ENCODE measurements at places on chromosomes 11 and 22. TPM values are rescaled to one million over a fixed set of nuclear protein-coding genes. Genes with fewer than 3 reads are reported as not detected.
A peak's percentile ranks its signal among the peaks of the same experiment; 100 is the strongest.

Gene GAL3ST3
- polyA plus RNA-seq, result not detected

Gene MS4A3
- polyA plus RNA-seq, result 0.71 TPM

- no peak for DNase-seq
- H3K4me1 ChIP-seq, result no peaks in the 10 kb centered on the region
Observed at GRCh38 chr11:114052160-114052559, 7.4 kb upstream of the ZBTB16 start.

DNA sequence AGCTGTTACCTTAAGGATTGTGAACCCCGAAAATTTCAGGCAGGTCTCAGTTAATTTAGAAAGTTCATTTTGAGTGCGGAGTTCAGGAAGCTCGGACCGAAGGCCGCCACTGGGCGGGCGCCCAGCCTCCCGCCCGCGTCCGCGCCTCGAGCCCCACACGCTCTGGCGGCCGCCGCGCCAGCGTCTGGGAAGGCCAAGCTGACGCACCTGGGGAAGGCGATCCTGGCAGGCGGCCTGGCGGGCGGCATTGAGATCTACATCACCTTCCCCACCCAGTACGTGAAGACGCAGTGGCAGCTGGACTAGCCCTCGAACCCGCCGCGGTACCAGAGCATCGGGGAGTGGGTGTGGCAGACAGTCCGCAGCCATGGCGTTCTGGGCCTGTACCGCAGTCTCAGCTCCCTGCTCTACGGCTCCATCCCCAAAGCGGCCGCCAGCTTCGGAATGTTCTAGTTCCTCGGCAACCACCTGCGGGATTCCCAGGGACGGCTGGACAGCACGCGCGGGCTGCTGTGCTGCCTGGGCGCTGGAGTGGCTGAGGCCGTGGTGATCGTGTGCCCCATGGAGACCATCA lies 79.5 kb downstream of the CCDC83 start:
- DNase-seq, result no peak
- H3K27me3 ChIP-seq, result peaks cover 6% of the 10 kb centered on the region
- H3K36me3 ChIP-seq, result peaks cover 3% of the 10 kb centered on the region
- no peak overlapping the region for H3K27ac ChIP-seq
- H3K4me1 ChIP-seq, result no peaks in the 10 kb centered on the region
- H3K4me3 ChIP-seq, result no peak overlapping the region

Gene SCGB1D2
- not detected for polyA plus RNA-seq

Gene OR4X2
- polyA plus RNA-seq, result not detected

GRCh38 chr11:35236667-35237003 lies 97.7 kb downstream of the CD44 start:
- peaks cover 69% of the 10 kb centered on the region for H3K4me1 ChIP-seq
- peak overlapping the region; percentile 47 for H3K27ac ChIP-seq
- peaks cover 4% of the 10 kb centered on the region for H3K36me3 ChIP-seq
- peaks cover 9% of the 10 kb centered on the region for H3K27me3 ChIP-seq
- no peak for DNase-seq

Gene OR52E2
- not detected for polyA plus RNA-seq

Gene EIF4G2
- polyA plus RNA-seq, result 508 TPM

GRCh38 chr11:35305670-35306382 lies 113.5 kb downstream of the SLC1A2 start:
- H3K4me3 ChIP-seq, result peak overlapping the region; percentile 62
- peaks cover 6% of the 10 kb centered on the region for H3K27me3 ChIP-seq
- H3K27ac ChIP-seq, result no peak overlapping the region
- peaks cover 13% of the 10 kb centered on the region for H3K4me1 ChIP-seq
- peaks cover 3% of the 10 kb centered on the region for H3K36me3 ChIP-seq

DNA sequence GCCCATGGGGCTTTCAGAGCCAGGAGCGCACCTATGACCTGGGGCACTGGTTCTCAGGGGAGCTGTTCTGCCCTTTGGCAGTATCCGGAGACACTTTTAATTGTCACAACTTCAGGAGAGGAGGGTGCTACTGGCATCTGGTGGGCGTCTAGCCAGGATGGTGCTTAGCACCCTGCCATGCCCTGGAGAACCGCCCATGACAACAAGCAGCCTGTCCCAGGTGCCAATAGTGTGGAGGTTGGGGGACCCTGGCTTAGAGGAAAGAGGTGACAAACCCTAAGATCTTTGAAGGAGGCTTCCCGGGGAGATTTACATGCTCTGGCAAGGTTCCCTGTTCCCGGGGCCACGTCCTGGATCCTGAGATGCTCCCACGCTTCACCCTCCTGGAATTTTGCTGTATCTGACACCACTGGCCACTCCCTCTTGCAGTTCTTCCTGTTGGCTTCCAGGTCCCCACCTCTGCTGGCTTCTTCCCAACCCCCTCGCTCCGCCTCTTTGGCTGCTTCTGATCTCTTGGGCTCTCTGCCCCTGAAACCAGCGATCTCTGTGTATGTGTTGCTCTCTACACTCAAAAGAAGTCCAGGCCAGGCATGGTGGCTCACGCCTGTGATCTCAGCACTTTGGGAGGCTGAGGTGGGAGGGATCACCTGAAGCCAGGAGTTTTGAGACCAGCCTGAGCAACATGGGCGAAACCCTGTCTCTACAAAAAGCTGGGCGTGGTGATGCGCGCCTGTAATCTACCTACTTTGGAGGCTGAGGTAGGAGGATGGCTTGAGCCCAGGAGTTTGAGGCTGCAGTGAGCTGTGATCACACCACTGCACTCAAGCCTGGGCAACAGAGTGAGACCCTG lies 31.1 kb downstream of the FADS3 start:
- no peaks in the 10 kb centered on the region for H3K27me3 ChIP-seq
- DNase-seq, result no peak
- H3K4me3 ChIP-seq, result no peak overlapping the region
- H3K36me3 ChIP-seq, result peaks cover 13% of the 10 kb centered on the region
- H3K4me1 ChIP-seq, result no peaks in the 10 kb centered on the region

GRCh38 chr11:79049741-79050179 lies 391.1 kb downstream of the TENM4 start:
- H3K4me3 ChIP-seq, result no peak overlapping the region
- DNase-seq, result no peak
- H3K27ac ChIP-seq, result no peak overlapping the region

DNA sequence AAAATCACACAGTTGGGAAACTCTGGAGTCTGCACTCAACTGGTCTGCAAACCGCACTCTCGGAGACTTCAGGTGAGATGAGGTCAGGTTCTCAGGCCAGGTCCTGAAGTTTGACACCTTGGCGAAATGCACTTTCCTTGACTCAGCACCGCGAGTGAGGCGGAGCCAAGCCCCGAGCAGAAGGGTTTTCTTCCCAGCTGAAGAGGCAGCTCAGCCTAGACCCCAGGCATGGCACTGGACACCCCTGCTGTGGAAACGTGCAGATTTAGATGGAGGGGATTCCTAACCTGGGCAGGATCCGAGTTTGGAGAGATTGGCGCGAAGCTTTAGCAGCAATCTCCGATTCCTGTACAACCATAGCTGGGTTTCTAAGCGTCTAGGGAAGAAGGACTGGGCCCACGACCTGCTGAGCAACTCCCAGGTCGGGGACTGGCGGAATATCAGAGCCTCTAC lies 835 bp upstream of the MYOD1 start:
- peaks cover 7% of the 10 kb centered on the region for H3K27me3 ChIP-seq
- no peaks in the 10 kb centered on the region for H3K36me3 ChIP-seq
- H3K4me3 ChIP-seq, result no peak overlapping the region
- no peak for DNase-seq
- H3K27ac ChIP-seq, result no peak overlapping the region

Gene PRAME
- not detected for polyA plus RNA-seq

Gene MOGAT2
- polyA plus RNA-seq, result not detected

Gene CBX6
- polyA plus RNA-seq, result 5.2 TPM

- H3K36me3 ChIP-seq, result no peaks in the 10 kb centered on the region
- H3K27ac ChIP-seq, result no peak overlapping the region
- DNase-seq, result no peak
- H3K27me3 ChIP-seq, result peaks cover 3% of the 10 kb centered on the region
Observed at GRCh38 chr22:48949375-48950149, 878.1 kb downstream of the BRD1 start.

- no peak for DNase-seq
- H3K4me1 ChIP-seq, result no peaks in the 10 kb centered on the region
- H3K36me3 ChIP-seq, result peaks cover 36% of the 10 kb centered on the region
- no peak overlapping the region for H3K4me3 ChIP-seq
- no peaks in the 10 kb centered on the region for H3K27me3 ChIP-seq
Observed at GRCh38 chr11:95831198-95831883, 41.0 kb downstream of the CEP57 start.

DNA sequence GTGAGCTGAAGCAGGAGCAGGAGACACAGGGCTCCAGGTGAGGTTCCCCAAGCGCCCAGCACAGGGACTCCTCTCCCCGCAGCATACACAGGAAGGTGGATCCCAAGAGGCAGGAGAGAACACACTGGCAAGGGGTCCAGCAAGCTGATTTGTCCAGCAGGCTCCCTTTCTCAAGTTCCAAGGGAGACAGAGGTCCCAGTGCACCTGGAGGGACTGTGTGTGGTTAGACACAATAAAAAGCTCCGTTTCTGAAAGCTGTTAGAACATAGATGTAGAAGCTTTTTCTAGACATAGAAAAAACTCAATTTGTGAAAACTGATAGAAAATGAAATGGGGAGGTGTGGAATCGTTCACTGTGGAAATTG lies 1.8 kb downstream of the CALCB start:
- H3K4me3 ChIP-seq, result no peak overlapping the region
- H3K4me1 ChIP-seq, result peaks cover 16% of the 10 kb centered on the region
- DNase-seq, result no peak
- no peaks in the 10 kb centered on the region for H3K36me3 ChIP-seq
- no peak overlapping the region for H3K27ac ChIP-seq

Gene MUC15
- not detected for polyA plus RNA-seq

DNA sequence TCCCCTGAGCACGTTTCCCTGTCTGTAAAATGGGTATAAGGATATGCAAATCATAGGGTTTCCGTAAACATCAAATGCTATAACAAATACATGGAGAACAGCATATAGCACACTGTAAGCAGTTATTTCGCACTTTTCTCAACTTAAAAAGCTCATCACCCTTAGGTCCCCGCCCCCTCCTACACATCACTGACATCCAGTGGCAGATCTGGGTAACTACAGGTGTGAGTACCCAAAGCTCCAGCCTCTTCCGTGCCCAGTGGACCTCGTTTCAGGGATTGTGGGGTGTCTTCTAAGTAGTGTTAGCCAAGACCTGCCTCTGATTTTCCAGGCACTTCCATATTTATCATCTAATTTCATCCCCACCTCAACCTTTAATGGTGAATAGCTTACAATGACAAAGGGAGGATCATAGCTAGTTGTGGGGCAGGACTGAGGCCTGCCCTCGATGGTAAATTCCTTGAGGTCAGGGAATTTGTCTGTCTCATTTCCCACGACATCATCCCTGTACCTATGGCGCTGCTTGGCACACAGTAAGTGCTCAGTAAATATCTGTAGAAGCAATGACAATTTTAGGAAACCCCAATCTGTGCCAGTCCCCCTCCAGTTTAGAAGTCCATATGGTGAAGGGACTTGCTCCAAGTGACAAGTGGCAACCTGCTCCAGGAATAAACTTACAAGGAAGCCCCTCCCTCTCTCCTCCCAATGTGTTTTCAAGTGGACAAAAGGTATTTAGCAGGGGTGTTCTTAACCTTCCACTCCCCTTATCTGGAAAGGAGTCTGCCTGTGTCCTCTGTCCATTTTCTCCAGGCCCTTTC lies 340.5 kb downstream of the TENM4 start:
- no peak overlapping the region for H3K27ac ChIP-seq
- H3K36me3 ChIP-seq, result no peaks in the 10 kb centered on the region
- H3K4me3 ChIP-seq, result no peak overlapping the region
- no peaks in the 10 kb centered on the region for H3K4me1 ChIP-seq
- no peak for DNase-seq

GRCh38 chr11:11320825-11321224 lies 32.2 kb downstream of the CSNK2A3 start:
- H3K27me3 ChIP-seq, result no peaks in the 10 kb centered on the region
- no peak overlapping the region for H3K4me3 ChIP-seq
- no peak for DNase-seq
- no peaks in the 10 kb centered on the region for H3K36me3 ChIP-seq
- no peaks in the 10 kb centered on the region for H3K4me1 ChIP-seq
- H3K27ac ChIP-seq, result no peak overlapping the region

DNA sequence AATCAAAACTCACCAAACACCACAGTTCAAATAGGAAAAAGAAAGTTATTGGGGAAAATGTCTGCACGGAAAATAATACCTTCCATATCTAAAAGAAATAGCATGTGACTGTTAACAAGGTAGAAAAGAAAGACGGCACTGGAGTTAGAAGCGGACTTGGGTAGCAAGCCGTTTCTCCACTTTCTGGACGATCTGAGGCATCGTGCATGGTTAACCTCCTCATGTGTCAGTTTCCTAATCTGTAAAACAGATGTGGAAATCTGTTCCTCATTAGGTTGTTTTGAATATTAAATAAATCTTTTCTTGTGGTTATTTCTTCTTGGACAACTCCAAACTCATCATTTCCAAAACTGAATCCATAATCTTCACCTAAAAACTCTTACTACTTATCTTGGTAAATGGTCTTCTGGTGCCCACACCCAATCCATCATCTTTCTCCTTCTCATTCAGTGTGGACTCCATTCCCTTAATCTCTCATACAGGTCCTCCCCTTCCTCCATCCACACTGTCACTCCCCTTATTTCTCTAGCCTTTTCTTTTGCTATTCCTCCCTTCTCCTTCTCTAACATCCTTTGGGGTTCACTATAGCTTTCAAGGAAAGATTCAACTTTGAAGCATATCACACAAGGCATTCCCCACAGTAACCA lies 53.5 kb downstream of the VSIG10L2 start:
- H3K4me1 ChIP-seq, result no peaks in the 10 kb centered on the region
- H3K27me3 ChIP-seq, result no peaks in the 10 kb centered on the region
- H3K27ac ChIP-seq, result no peak overlapping the region
- no peaks in the 10 kb centered on the region for H3K36me3 ChIP-seq

DNA sequence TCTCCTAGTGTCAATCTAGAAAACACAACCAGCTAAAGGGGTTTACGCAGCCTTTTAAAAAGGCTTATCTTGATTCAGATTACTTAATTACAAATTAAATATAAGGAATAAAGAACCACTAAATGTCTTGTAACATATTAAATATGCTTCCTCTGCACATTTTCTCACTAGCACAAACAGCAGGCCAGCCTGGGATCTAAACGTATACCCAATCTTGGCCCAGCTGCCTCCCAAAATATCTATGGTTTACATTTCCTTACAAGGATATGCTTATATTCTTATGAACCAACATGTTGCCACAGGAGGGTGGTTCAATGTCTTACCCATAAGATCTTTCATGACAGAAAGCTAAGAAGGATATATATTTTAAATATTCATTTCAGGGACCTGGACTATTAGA lies 7.7 kb downstream of the LGR4 start:
- H3K27me3 ChIP-seq, result peaks cover 4% of the 10 kb centered on the region
- no peak overlapping the region for H3K4me3 ChIP-seq
- H3K27ac ChIP-seq, result no peak overlapping the region
- no peaks in the 10 kb centered on the region for H3K36me3 ChIP-seq

DNA sequence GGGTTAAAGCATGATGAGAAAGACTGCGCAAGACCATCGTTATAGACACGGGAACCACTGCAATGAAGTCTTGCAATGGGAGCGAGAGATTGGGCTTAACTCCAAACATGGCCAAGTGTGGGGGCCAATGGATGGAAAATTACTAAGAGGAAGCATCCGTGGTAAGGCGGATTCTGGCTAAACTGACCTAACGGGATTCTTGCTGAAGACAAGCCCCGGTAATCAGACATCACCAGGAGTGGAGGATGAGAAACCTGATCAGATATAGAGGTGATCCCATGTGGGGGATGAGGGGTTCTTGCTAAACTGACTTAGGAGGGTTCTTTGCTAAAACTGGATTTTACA lies 5.8 kb upstream of the SYNGR1 start:
- peaks cover 7% of the 10 kb centered on the region for H3K4me1 ChIP-seq
- DNase-seq, result no peak
- H3K27ac ChIP-seq, result no peak overlapping the region
- no peaks in the 10 kb centered on the region for H3K36me3 ChIP-seq
